ENCODE measurements at places on chromosomes 4 and X. TPM values are rescaled to one million over a fixed set of nuclear protein-coding genes. Genes with fewer than 3 reads are reported as not detected.

- H3K4me3 ChIP-seq: no peak overlapping the region
- no peak overlapping the region for H3K27ac ChIP-seq
- no peak for DNase-seq
- no peaks in the 10 kb centered on the region for H3K27me3 ChIP-seq
- H3K4me1 ChIP-seq: no peaks in the 10 kb centered on the region
Measured at GRCh38 chr4:174210354-174210753, 73.1 kb downstream of the FBXO8 start.

GRCh38 chrX:13284570-13284969 lies 35.3 kb downstream of the ATXN3L start:
- H3K27me3 ChIP-seq: no peaks in the 10 kb centered on the region
- no peaks in the 10 kb centered on the region for H3K4me1 ChIP-seq
- DNase-seq: no peak
- H3K4me3 ChIP-seq: no peak overlapping the region
- no peak overlapping the region for H3K27ac ChIP-seq

The CD38 gene
- 3.6 TPM for total RNA-seq

The PCDH11X gene
- total RNA-seq: 0.04 TPM

DNA sequence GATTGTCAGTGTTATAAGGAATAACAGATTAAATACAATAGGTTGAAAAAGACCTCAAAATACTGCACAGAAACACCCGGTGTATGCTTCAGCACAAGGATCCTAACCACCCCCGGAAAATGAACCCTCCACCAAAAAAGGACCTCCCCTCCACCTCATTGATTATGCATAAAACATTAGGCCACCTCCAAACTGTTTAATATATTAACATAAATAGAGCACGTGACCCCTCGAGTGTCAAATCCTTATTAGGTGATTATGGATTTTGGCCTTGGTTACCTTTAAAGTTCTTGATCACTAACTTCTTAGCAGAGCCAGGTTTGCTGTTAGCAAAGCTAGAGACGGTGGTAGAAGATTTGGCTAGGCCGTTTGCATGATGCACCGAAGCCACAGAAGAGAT lies 958 bp downstream of the CUL4B start:
- H3K36me3 ChIP-seq: peaks cover 10% of the 10 kb centered on the region
- peak overlapping the region; percentile 72 for H3K4me3 ChIP-seq
- H3K27ac ChIP-seq: peak overlapping the region; percentile 91
- peak; percentile 76 for DNase-seq
- H3K4me1 ChIP-seq: peaks cover 24% of the 10 kb centered on the region

The SLC6A14 gene
- total RNA-seq: not detected

The RADX gene
- 18.4 TPM for total RNA-seq

Measured in Karpas-422 (cell line).